ENCODE measurements at places on chromosomes 3 and 15. TPM values are rescaled to one million over a fixed set of nuclear protein-coding genes. Genes with fewer than 3 reads are reported as not detected.

CTXND1 gene
- polyA plus RNA-seq: not detected

BCL2A1 gene
- 0.66 TPM for polyA plus RNA-seq

MME gene
- polyA plus RNA-seq: 2.0 TPM

CLDN1 gene
- not detected for polyA plus RNA-seq

SV2B gene
- polyA plus RNA-seq: 0.11 TPM

C3orf20 gene
- not detected for polyA plus RNA-seq
